ENCODE measurements at places on chromosomes 7 and 10.

- no peak for DNase-seq
Measured at GRCh38 chr7:128025380-128025779, 5.9 kb downstream of the LRRC4 start.

DNA sequence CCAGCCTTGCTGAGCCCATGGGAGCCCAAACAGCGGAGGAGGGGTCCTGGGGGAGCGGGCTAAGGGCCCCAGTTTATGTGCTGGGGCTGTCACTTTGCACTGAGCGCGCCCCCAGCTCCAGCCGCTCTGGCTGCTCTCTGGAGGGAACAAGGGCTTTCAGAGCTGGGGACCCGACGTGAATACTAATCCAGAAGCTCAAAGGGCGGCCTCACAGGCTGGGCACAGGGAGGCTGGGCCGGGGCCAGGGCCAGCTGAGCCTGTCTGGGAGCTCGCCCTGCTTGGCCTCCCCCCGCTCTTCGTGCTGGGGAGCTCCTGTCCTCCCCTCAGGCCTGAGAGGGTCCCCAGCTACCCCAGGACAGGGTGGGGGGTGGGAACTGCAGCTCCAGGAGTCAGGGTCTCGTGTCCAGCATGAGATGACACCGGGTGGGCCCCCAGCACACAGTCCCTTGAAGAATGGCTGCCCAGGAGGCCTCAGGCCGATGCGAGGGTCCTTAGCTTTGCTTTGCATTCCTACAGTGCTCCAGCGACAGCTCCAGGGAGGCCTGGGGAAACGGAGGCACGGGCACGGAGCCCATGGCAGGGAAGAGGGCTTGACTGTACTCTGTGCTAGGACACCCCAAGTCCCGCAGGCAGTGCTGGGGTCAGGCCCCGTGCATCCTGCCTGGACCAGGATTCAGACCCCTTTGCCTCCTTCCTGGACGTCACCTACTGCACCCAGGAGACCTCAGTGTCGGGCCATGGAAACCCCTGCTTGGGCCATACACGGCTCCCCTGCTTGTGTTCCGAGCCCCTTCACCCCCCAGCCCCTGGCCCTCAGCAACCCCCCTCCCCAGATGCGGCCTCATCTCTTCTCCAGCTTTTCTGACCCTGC, 5.8 kb upstream of the AMZ1 start:
- DNase-seq, result no peak

- no peak for DNase-seq
Measured at GRCh38 chr10:78600740-78601139, 468.0 kb upstream of the ZMIZ1 start.

DNA sequence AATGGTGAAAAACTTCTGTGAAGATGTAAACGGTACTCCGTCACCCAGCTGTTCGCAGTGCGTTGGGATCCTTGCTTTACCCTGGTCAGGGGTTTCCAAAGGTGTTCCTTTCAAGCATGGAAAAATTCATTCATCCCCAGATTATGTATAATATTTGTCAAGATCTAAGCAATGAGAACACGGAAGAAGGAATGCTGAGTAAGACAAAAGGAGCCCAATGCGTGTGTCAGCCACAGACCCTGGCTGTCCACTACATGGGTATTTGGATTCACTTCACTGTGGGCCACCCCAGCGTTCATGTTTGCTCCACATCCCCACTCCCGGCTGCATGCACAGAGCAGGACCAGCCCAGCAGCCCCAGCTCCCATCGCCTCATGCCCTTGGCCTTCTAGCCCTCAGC, 241.3 kb upstream of the CELF2 start:
- DNase-seq, result no peak

- no peak for DNase-seq
Measured at GRCh38 chr7:27686315-27686714, 23.6 kb upstream of the HIBADH start.

DNA sequence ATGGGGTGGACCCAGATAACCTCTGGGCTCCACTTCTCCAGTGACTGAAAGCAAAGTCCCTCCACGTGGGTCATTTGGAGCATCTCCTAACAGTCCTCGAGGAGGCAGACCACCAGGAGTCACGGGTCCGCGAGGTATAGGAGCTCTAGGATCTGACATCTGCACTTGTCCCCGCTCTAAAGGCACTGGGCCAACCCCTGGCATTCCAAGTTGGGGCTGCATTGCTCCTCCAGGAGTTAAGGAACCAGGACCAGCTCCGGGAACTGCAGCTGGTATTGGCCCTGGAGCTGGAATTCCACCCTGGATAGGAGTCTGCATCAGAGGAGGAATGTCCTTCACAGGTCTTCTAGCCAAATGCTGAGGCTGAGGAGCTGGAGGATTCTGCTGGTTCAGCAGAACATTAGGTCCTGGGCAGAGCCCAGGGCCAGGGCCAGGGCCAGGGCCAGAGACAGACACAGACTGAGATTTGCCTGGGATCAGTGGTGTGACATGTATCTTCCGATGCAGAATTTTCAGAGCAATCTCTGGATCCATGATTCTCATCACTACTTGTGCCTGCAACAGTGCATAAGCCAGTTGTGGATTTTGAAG, 827 bp downstream of the CSTF2T start:
- DNase-seq, result no peak

DNA sequence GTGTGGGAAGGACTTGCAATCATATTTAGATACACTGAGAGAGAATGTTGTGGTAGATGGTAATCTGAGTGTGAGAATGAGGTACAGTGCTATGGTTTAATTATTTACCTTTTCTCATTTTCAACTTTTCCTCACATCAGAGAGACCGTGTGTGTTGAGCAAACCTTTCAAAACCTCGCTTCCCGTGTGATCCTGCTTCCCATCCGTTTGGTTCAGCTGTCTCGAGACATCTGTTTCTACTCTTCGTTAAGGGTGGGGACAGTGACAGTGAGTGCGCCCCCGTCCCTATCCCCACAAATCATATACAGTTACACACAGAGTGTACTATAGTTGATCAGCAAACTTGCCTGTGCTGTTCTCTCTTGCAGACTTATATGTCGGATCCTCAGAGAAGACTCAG, 33.0 kb upstream of the NOBOX start:
- no peak for DNase-seq

DNA sequence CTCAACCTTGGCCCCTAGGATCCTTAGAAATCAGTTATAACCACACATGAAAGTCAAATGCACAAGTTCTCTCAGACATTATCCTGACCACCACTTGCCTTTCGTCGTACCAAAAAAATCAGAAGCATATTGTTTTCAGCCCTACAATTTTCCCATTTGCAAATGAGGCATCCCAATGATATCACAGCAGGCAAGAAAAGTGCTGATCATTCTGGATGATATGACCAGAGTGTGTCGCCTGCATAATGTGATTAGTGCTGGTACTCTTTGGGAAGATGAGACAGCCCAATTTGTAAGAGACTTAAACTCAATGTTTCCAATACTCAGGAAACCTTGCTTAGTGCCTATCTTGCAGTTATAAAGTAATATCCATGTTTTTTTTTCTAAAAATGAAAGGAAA, 168.0 kb downstream of the SORCS1 start:
- DNase-seq, result no peak

DNA sequence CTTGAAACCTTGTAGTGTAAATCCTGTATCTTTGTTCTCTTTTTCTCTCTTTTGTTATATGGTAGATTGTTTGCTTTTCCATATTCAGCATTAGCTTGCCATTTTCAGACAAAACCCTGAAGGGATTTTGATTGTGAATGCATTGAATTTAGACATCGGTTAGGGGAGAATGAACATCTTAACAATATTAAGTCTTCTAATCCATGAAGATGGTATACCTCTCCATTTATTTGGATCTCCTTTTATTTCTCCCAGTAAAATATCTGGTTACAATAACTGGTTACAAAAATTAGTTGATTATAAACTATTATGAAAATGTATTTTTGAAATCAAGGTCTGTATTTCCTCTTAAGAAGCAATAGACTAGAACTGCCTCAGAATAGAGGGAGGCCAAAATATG, 12.4 kb upstream of the SLK start:
- DNase-seq, result no peak

DNA sequence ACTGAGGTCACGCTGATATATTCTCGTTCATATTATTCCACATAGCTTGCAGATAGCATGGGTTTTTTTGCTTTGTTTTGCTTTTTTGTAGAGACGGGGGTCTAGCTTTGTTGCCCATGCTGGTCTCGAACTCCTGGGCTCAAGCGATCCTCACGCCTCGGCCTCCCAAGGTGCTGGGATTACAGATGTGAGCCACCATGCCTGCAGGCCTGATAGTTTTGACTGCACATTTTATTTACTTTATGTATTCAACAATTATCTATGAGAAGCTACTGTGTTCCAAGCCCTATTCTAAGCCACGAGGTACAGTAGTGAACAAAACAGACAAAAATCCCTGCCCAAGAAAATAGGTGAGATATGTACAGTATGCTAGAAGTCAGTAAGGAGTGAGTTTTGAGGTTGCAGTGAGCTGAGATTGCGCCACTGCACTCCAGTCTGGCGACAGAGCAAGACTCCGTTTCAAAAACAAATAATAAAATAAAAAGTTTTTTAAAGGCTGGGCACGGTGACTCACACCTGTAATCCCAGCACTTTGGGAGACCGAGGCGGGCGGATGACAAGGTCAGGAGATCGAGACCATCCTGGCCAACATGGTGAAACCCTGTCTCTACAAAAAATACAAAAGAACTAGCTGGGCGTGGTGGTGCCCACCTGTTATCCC, 1.3 kb upstream of the YWHAG start:
- DNase-seq, result no peak

DNA sequence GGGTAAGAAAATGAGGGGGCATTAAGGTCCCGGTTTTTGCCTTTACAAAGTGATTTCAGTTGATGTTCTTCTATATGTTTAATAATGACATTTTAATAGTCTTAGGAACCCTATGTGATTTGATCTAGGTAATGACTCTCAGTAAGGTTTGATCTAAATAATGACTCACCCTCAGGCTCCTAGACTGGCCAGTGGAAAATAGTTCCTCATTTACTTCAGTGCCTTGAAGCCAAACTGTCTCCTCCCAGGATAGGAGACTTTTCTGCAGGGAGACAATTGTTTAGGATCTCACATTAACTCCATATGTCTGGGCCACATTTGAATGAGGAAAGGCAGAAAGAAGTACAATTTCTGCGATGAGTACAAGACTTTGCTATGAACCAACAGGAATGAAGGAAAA, 1331.9 kb downstream of the XPNPEP1 start:
- DNase-seq, result no peak

DNA sequence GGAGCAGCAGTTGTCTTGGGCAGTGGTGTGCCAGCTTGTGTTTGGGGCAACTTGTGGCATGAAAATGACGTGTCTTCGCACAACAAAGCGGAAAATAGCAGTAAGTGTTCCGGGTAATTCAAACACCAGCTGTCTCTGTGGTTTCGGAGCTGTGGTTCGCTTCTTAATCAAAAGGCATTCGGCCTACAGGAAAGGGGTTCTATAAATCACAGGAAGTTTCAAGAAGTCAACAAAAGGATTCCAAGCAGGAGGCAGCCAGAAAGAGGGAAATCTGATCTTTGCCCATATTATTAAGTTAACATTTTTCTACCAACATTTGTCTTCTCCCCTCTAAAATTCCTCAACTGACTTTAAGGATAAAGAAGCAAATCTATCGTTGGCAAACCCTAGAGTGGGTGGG, 353.4 kb downstream of the FGFR2 start:
- no peak for DNase-seq

GRCh38 chr10:78407009-78407711, 373.5 kb downstream of the RPS24 start:
- DNase-seq, result peak; percentile 10

- no peak for DNase-seq
Measured at GRCh38 chr10:33025039-33025438, 67.0 kb upstream of the ITGB1 start.

DNA sequence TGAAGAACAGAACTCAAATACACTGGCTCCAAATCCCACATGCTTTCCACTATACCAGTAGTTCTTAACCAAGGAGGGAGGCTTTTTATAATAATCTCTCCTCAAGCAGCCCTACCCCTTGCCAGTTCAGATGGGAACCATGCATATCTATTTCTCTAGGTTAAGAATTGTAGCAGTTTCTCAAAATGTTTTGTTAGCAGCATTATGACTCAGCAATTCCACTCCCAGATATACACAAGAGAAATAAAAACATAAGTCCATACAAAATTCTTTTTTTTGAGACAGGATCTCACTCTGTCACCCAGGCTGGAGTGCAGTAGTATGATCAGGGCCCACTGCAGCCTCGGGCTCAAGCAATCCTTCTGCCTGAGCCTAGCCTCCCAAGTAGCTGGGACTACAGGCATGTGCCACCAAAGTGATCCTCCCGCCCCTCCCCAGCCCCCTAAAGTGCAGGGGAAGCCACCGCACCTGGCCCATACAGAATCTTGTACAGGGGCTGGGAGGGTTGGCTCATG, 18.1 kb downstream of the YWHAG start:
- no peak for DNase-seq

DNA sequence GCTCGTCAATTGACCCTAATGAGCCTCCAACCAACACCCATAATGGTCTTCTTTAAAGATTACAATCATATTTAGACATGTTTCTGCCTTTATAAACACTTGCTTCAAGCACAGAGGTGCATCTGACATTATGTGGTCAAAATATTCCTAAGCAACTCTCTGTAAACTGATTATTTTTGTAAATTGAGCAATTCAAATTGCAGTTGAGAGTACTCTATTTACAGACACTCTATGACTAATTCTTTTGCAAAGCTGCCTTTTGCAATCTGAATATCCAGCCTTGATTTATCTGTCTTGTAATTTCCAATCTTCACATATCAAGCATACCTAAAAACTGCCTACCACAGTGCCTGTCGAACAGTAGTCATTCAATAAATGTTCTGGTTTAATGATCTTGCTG, 112.0 kb downstream of the PDE1C start:
- DNase-seq, result no peak

- DNase-seq, result no peak
Measured at GRCh38 chr10:73926152-73926764, 15.3 kb downstream of the PLAU start.

GRCh38 chr7:4714161-4714700, 32.1 kb downstream of the FOXK1 start:
- no peak for DNase-seq

GRCh38 chr7:46292741-46293140, 371.7 kb upstream of the IGFBP3 start:
- DNase-seq, result no peak

- no peak for DNase-seq
Measured at GRCh38 chr7:127702938-127703337, 50.9 kb downstream of the SND1 start.

- DNase-seq, result peak; percentile 25
Measured at GRCh38 chr10:96334616-96335526, 23.9 kb downstream of the OPALIN start.

- no peak for DNase-seq
Measured at GRCh38 chr7:46156086-46156485, 235.0 kb upstream of the IGFBP3 start.

- no peak for DNase-seq
Measured at GRCh38 chr7:116572036-116572435, 47.2 kb downstream of the CAV1 start.

DNA sequence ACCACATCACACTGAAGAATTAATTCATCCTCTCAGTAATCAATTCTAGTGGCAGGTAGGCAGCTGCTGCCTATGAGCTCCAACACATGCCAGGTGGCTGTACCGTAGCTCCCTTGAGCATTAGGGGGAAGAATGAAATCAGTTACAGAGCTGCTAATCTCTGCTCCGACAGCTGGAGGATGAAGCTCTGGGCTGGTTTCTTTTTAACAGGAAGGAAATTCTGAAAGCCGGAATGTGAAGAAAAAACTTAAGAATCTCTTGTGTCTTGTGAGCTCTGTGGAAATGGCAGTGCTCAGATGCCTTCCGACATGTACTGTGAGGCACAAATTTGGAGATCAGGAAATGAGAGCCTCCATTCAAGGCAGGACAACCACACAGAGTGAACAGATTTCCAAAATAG, 2.8 kb upstream of the AHCYL2 start:
- no peak for DNase-seq

- no peak for DNase-seq
Measured at GRCh38 chr7:131570401-131570800, 14.0 kb upstream of the PODXL start.

- DNase-seq, result no peak
Measured at GRCh38 chr7:35846816-35847412, 46.1 kb downstream of the SEPTIN7 start.

Measured in kidney capillary endothelial cell (primary cell).